ENCODE measurements at places on chromosomes 3 and 15.

- DNase-seq, result no peak
Measured at GRCh38 chr3:40237889-40238571, 71.5 kb upstream of the EIF1B start.

DNA sequence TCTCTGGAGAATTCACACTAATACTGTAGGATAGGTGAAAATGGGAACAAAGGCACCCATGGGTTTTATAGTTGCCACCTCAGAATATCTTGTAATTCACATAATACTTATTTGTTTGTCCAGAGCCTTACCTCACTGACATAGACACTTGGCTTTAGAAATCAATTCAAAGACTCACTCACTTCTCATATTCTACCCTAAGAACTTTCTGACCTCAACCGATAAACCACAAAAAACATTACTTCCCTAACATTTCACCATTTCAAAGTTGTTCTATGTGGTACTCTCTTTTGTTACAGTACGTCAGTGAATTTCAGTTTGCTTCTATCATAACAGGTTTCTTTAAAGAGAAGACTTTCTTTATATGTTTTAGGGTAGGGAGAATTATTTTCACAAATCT is 359.3 kb downstream of the IGSF11 start:
- no peak for DNase-seq

DNA sequence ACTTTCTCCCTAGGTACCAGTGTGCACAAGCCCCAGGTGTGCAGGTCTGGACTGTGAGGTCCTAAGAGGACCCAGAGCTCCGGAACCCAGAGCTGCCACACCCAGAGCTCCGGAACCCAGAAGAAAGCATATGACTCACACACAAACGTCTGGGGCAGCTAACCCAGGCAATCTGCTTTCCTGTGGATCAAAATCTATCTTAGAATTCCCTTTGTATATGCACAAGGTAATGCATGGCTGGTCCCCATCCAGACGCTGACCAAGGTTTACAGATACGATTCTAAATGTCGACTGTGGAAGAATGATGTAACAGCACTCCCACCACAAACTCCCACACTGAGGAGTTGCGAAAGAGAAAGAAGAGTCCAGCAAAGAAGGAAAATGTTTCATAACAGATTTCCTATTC is 15.7 kb downstream of the KCNMB2 start:
- DNase-seq, result no peak

DNA sequence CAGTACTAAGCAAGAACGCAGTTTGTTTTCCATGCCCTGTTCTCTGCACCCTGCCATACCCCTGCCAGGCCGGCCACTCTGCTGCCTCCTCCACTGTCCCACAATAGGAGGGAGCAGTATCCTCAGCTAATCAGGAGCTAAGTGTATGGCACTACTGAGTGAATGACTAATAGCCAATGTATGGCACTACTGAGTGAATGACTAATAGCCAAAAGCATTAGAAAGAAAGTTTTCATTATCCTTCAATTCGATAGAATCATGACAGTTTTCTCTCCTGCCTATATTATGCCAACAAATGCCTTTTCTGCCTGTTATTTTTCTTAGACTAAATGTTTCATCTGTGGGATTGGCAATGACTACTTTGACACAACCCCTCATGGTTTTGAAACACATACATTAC is 107.5 kb upstream of the CHRM5 start:
- no peak for DNase-seq

DNA sequence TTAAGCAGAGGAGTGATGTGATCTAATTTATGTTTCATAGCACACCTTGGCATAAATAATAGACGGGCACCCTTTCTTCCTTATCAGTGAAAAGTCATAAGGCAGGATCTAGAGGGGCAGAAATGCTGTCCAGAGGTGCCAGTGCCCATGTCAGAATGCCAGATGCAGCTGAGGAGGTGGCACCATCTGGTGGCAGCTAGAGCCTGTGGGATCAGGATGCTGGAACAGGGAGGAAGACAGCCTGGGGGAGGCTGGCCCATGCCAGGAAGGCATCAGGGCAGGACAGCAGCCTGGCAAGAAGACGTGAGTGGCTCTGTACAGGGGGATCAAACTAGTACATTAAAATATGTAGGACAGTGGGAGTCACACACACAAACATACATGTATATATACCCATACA is 16.5 kb downstream of the MYH15 start:
- DNase-seq, result no peak

DNA sequence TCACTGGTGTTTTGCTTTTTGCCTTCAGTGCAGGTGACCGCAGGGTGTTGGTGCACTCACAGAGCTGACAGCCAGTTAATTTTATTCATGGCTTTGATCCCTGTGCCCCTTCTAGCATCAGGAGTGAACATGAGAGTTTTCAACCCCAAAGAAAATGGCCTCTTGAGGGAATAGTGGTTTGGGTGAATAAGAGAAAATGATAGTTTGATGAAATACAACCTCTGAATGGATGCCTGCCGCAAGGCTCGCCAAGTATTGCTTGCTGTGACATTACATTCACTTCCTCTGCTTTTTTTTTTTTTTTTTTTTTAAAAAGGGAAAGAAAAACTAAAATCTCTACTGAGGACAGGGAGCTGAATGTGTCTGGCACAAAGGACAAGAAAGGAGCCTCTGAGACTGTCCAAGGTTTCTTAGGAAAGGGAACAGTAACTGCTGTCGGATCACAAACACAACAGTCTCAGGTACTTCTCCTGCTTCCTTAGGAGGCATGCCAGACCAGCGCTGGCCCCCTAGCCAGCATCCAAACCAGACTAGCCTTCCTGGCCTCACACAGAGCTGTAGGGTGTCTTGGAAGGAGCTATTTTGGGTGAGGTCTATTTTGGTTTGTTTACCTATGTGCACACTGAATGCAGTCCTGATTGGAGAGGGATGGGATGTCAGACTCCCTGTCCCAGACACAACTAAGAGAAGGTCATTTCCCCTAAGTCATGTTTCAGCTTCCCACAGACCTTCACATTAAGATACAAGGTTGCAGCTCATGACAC is 29.0 kb downstream of the CCDC80 start:
- no peak for DNase-seq

- DNase-seq, result no peak
Measured at GRCh38 chr3:149954812-149955211, 15.9 kb downstream of the PFN2 start.

DNA sequence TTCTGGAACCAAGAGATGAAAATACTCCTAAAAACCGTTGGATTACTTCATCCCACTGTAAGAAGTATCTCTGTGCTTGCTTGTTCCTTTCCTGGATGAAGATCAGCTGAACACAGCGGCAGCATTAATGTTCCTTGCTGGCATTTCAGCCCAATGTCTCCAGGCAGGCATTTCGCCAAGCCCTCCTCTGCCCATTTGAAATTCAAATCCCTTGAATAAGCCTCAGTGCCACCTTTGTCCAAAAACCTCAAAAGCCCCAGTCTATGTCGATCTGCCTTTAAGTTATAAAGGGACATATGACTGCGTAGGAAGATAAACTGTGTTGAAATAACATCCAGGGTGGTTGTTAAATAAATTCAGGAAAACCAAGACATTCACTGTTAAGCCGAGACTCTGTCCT is 156.8 kb upstream of the PDZRN3 start:
- DNase-seq, result no peak
